GM06990 (cell line): ENCODE measurements at places on chromosomes 1 and 21.

- DNase-seq: peak; percentile 86
Observed at GRCh38 chr1:149885339-149886120, 13.8 kb upstream of the BOLA1 start.

GRCh38 chr1:10322821-10323220 is 76.0 kb upstream of the PGD start:
- no peak for DNase-seq

DNA sequence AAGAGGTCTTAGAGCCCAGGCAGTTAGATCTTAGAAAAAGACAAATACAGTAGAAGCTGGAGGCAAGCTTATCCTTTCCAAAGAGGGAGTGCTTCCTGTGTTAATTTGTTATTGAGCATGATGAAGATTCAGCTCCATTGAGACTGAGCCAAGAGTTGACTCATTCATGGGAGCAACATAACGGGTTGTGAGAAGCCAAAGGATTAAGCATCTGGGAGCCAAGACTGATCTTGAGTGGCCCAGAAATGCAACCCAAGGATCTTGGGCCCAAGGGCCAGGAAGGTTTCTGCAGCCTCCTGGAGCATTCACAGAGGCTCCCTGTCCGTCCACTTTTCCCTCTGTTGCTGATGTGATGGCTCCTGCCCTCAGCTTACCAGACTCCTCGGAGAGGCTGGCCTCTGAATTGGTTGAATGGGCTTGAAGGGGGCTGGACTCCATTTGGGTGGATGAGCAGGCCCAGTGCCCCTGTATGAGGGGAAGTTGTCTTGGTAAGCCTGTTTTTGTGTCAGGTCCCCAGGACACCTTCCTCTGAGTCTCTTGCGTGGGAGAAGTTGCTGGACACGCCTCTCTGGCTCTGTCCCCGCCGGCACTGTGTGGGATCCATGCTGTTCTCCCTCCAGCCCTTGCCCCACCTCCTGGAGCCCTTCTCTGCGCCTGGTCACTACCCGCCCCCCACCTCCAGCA is 42.4 kb downstream of the PDE9A start:
- DNase-seq: no peak

DNA sequence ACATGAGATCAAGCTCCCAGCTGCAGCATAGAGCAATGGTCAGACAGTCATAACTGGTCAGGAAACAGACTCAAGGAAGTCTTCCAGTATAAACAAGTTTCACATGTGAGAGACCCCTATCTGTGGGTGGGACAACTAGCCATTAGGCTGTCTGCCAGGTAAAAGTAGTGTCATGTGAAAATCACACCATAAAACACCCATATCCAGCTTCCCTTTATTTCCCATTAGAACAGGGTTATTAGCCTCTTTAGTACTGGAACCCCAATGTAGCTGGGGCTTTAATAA is 426.7 kb downstream of the KCNT2 start:
- no peak for DNase-seq

- DNase-seq: no peak
Observed at GRCh38 chr1:36109041-36109679, 15.9 kb downstream of the COL8A2 start.

DNA sequence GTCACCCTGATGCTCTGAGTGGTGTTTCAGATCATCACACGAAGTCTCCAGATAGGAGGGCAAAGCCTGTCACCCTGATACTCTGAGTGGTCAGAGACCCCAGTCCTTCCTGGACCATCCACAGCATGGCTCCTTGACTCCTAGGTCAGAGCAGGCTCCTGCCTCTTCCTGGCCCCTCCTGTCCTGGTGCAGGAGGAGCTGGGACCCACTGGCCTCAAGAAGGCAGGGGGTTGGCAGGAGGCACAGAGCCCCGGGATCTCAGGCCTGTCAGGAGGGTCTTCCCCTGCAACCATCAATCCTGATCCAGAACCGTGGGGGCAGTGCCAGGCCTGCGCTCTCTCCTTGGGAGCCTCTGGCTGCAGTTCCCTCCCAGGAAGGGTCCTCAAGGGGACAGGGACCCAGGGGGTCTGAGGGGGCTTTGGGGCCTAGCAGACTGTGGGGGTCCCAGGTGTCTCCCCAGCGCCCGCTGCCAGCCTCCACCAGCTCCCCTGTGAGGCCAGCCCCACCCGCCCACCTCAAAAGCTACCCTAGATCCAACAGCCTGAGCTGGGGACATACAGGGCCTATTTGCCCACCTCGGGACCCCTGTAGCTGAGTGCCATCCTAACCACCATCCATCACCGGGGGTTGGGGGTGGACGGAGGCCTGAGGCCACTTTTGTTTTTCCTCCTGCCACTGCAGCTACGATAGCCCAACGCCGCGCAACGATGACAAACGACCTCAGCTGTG is 27.5 kb downstream of the COL6A1 start:
- no peak for DNase-seq

DNA sequence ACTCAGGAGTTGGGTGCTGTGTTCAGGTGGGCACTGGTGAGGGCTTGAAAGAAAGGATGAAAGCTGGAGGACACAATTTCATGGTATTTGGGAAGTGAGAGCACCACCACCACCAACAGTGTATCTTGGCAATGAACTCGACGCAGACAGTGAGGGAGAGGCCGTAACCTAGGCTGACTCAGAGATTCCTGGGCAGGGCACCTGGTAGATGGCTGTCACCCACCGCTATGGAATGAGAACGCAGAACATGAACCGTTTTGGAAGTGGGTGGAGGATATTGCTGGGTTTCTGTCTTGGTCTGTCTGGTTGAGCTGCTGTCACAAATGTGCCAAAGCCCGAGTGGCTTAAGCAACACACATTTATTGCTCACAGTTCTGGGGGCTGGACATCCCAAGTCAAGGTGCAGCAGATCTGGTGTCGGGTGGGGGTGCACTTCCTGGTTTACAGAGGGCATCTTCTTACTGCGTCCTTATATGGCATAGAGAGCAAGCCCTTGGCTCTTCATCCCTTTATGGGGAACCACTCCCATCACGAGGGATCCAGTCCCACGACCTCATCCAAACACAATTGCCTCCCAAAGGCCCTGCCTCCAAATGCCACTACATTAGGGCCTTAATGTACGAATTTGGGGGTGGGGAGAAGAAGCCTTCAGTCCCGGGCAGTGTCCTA is 246.3 kb downstream of the SIPA1L2 start:
- DNase-seq: no peak

GRCh38 chr1:3857791-3858129 is 484 bp downstream of the DFFB start:
- no peak for DNase-seq

GRCh38 chr21:41167348-41168342 is at the start of gene BACE2:
Gene BACE2 (plus strand): TSS chr21:41168160. CDS start chr21:41168264, 104 bp downstream.
- DNase-seq: peak; percentile 47

DNA sequence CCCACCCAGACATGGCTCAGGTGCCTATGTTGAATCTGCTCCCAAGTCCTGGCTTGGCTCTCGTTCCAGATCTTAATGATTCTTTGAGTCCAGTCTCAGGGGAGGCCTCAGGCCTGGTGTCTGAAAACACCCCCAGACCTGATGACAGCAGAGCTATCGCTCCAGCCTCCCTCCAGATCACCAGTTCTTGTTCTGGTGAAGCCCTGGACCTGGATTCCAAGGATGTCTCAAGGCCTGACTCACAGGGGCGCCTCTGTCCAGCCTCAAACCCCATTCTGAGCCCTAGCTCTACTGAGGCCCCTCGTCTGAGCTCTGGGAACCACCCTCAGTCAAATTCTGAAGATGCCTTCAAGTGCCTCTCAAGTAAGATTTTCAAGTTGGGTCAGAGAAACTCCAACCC is 11.4 kb downstream of the MROH7 start:
- DNase-seq: no peak

GRCh38 chr1:231040019-231040799 is at the start of gene FAM89A:
Gene FAM89A (minus strand): TSS chr1:231040254. CDS start chr1:231040211, 43 bp downstream.
- DNase-seq: peak; percentile 28

GRCh38 chr21:45303091-45303615 is 15.5 kb upstream of the POFUT2 start:
- no peak for DNase-seq

- DNase-seq: no peak
Observed at GRCh38 chr1:232813760-232814159, 8.5 kb downstream of the MAP10 start.

- DNase-seq: no peak
Observed at GRCh38 chr1:84724128-84724860, 34.0 kb upstream of the SSX2IP start.

GRCh38 chr1:214823311-214824117 is 220.5 kb downstream of the CENPF start:
- no peak for DNase-seq

DNA sequence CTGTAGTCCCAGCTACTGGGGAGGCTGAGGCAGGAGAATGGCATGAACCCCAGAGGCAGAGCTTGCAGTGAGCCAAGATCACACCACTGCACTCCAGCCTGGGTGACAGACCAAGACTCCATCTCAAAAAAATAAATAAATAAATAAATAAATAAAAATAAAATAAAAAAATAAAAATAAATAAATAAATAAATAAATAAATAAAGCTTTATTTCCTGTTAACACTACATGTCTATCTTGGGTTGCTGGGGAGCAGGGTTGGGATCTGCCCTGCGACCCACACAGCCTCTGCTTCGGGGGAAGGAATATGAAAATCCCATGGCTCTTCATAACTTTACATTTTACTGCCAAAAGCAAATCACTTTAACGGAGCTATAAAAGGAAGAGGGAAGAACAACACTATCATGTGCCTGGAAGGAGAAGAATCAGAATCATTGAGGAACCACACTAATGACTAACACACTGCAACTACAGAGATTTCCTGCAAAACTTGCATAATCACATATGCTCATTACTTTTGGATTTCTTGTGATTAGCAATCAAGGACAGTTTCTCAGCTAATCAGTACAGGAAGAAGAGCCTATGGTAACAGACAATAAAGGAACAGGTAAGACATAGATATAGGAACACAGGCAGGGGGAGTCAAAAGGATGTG is 72.8 kb upstream of the CD55 start:
- DNase-seq: no peak

DNA sequence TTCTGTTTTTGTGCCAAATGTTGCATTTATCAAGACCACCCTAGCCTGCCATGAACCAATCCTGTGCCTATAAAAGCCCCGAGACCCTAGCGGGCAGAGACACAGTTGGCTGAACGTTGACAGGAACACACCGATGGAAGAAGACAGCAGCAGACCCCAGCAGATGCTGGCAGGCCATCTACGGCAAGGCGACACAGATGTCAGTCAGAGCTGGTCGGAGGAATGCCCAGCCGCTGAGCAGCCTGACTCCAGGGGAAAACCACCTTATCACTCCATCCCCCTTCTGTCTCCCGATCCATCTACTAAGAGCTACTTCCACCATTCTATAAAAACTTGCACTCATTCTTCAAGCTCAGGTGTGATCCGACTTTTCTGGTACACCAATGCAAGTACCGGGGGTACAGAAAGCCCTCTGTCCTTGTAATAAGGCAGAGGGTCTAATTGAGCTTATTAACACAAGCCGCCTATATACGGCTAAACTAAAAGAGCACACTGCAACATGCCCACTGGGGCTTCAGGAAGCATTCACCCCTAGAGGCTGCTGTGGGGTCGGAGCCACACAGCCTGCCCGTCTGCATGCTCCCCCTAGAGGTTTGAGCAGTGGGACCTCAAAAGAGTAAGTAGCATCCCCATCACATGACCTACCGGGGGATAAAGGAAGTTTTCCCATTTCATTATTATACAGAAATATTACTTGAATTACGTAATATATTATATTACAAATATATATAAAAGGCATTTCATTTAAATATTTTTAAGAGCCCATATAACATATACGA is 1156.3 kb upstream of the B3GALT2 start:
- DNase-seq: no peak

DNA sequence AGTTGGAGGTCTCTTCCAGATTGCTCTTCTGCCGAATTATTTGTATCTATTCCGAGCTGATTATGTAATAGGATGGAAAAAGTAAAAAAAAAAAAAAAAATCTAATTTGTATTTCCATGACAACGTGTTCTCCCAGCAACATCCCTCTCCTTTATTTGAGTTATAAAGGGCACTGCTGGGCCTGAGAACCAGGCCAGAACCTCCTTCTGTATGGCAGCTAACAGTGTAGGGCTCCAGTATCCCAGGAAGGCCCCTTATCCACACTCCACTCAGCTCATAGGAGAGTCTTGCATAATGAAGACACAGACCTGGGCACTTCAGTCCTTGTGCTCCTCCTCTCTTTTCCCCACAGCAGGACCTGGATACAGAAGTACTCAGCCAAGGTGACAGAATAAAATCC is 3.7 kb upstream of the IPO9 start:
- DNase-seq: no peak

- DNase-seq: no peak
Observed at GRCh38 chr1:89951766-89952604, 42.9 kb upstream of the ZNF326 start.

DNA sequence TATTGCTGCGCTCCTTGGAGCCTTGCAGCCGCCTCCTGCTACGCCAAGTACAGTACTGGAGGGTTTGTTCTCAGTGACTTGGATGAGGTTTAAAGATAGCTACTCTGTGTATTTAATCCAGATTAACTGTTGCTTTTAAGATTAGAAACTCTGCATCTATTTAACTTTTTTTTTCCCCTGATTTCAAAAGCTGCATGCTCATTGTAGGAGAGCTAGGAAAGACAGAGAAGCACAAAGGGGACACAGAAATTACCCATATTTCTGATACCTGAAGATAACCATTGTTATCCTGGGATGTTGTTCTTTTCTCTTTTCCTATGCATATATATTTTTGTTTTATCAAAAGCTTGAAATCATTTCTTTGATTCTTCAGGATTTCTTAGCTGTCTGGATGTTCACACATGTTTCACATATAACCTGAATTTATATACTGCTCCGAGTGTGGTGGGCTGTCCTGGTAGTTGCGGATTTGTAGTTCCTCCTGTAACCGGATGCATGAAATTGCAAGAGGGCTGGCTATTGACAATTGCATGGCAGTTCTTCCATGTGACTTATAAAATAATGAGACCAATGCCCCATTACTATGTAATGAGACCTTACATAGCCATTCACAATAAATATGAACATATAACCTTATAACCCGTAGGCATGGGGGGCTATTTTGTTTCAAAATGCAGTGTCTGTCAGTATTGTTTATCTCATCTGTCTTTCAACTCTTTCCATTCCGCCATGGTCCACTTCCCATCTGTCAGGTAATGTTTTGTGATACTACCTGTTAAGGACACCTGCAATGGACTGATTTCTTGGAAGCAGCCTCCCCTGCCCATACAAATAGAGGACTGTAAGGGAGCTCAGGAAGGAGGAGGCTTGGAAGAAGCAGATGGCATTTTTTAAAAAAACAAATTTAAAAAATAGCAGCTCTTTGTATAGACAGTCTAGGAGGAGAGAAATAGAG is 1.4 kb downstream of the RAVER2 start:
- DNase-seq: no peak

- no peak for DNase-seq
Observed at GRCh38 chr1:80218112-80218511, 1211.6 kb upstream of the ADGRL4 start.

- peak; percentile 66 for DNase-seq
Observed at GRCh38 chr1:179082333-179082998, 596 bp downstream of the TOR3A start.

GRCh38 chr1:59669752-59670312 is 144.9 kb upstream of the HOOK1 start:
- DNase-seq: no peak

GRCh38 chr1:171115280-171115897 is 24.7 kb downstream of the FMO3 start:
- no peak for DNase-seq

- DNase-seq: no peak
Observed at GRCh38 chr1:40413527-40414252, 36.6 kb upstream of the ZFP69B start.
